Stromal cell of bone marrow (primary cell): ENCODE measurements at places on chromosomes 12 and 14.
A peak's percentile ranks its signal among the peaks of the same experiment; 100 is the strongest.

- DNase-seq: no peak
These were observed 19.1 kb downstream of the TUNAR start for GRCh38 chr14:95895720-95896119.

- DNase-seq: no peak
These were observed 21.0 kb upstream of the MAGOHB start for GRCh38 chr12:10634427-10634826.

- no peak for DNase-seq
These were observed 1266.1 kb downstream of the LRFN5 start for GRCh38 chr14:42872786-42873185.

GRCh38 chr12:91877022-91877421, 268.6 kb downstream of the BTG1 start:
- DNase-seq: peak; percentile 21

DNA sequence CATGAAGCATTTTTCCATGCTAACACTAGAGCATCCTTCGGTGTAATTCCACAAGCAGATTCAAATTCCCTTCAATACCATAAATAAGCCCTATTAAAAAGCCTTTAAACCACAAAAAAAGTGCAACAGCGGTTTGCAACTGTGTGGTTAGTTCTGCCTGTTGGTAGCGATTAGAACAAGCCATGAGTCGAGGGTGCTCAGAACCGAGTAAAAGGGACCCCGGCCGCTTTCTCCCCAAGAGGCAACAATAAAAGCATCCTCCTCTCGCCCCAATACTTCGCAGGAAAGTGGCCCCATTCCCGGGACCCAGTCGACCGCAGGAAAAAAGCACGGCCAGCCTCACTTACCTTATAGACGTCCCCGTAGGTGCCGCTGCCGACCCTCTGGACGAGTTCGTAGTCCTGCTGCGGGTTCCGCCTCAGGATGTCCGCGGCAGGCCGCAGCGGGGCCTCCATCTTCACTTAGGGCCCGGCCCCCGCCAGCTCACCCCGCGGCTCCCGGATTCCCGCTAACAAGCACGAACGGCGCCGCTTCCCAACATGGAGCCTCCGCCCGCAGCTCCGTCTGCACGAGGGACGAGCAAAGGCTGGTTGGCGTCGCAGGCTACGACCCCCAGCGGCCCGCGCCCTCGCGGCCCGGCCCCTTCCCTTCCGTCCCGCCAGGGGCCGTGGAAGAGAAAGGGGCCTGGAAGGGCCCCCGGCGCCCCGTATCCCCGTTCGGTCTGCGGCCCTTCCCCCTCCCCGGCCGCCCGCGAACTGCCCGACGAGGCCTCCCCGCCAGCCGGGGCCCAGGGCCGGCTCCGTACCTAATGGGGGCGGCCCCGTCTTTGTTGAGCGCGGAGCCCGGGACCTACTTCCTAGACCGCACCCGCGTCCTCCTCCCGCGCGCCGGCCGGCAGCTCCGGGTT, 521 bp downstream of the MAP4K5 start:
- no peak for DNase-seq

DNA sequence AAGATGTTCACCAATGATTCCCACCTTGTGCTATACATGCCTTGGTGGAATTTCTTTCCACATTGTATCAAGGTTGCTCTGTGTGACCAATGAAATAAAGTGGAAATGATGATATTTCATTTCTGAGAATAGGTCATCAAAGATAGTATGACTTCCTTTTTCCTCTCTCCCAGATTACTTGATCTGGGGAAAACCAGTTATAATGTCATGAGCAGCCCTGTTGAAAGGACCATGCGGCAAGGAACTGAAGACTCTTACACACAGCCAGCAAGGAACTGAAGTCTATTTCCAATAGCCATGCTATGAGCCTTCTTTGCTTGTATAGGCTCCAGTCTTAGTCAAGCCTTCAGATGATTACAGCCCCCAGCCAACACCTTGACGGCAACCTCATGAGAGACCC, 11.7 kb downstream of the KLRD1 start:
- no peak for DNase-seq

DNA sequence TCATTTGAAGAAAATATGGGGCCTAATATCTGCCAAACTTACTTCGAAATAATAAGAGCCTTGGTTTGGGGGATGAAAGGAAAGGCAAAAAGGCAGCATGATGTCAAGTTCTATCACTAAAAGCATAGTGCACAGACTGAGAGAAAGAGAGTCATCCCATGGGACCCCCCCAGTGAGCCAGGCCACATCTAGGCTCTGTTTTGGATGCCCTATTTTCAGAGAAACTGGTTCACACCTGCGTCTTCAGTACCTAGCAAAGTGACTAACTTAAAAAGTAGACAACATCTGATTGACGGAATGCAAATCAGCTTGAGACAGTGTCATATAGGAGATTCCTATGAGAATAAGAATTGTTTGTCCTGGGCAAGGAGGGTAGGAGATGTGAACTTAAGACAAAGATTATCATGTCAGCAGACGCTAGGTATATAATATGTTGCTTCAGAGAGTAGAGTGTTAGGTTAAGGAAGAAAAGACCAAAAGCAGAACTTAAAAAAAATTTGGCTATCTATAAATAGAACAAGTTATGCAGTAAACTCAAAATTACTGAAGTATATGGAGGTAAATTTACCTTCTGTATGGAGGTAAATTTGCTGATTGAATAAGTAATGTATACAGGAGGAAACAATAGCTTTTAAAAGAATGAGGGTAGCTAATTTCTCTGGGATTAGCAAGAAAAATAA, 148.2 kb downstream of the SLC41A2 start:
- DNase-seq: no peak

DNA sequence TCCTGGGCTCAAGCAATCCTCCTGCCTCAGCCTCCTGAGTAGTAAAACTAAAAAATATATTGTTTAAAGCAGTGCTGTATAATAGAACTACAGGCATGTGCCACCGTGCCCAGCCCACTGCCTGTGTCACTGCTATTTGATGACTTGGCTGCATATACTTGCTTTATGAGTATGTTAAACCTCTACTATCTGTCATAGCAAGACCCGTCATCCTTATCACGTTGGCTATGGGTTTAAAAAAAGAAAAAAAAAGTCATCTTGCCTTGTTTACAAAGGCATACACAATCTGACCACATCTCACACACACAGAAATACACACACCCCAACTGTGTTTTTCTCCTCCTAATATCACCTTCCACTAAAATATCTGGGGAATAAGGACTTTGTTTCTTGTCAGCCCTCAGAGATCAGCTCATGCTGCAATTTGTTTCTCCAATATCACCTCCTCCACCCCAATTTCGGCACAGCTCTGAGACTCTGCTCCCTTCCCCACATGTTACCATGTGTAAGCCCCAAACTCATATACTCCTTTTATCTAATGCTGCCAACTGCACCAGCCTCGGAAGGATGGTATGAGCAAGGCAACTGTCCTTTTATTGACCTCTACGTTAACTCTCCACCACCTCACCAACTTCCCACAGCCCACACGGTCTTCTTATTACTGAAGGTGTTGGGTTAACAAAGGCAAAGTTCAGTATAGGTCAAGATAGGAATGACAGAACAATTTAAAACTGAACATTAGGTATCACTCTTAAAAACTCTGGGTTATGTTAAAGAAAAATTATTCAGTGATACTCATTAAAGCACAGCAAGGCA, 802 bp upstream of the TMPRSS12 start:
- no peak for DNase-seq

DNA sequence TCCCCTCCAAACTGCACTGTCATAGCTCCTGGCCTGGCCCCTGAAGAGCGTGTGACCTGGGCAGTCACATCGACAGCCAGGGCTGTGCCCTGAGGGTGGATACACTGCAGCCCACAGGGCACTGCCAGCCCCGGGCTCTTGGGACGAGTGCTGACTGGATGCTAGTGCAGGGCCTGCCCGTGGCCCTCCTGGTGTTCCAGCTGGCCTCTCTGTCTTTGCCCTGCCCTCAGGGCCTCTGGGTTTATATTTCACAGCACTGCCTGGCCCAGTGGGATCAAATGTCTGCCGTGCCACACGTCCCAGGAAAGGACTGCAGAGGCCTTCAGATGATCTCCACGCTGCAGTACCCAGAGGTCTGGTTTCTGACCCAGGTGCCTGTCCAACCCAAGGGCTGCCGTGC, 10.1 kb upstream of the CCDC197 start:
- DNase-seq: no peak
